ENCODE measurements at places on chromosomes 2 and 18.

DNA sequence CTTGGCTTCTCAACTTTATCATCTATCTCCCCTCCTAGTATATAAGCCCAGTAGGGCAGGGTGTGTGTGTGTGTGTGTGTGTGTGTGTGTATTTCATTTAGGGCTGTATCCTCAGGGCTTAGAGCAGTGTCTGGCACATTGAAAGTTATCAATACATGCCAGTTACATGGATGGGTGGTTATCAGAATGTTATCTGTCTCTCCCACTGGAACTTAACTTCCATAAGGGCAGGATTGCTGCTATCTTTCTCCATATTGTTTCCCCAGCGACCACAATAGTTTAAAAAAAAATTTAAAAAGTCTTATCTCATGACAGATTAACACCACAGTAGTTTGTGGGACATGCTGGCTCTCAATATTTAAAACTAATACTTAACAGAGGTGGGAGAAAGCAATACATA, 488.9 kb downstream of the PLCL1 start:
- no peak for DNase-seq

- no peak for DNase-seq
Measured at GRCh38 chr2:83072767-83073166, 1386.3 kb downstream of the SUCLG1 start.

- DNase-seq: no peak
Measured at GRCh38 chr2:163778045-163778781, 42.4 kb upstream of the FIGN start.

DNA sequence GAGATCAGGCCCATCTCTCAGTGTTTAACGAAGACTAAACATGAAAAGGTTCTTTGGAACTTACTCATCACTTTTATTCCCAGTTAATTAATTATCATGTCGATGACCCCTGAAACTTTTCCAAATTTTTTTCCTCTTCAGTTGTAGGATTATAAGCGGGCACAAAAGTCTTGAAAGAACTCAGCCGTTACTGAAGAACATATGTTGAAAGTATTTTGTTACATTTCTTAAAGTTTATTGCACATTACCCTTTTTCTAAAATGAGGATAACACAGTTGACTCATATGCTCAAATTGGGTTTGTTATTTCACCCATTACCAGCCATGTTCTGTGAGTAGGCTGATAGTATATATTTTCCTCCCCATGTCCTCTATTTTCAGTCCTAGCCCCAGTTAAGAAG, 75.9 kb upstream of the COL3A1 start:
- DNase-seq: no peak

- no peak for DNase-seq
Measured at GRCh38 chr2:178512484-178512883, 32.2 kb downstream of the PLEKHA3 start.

DNA sequence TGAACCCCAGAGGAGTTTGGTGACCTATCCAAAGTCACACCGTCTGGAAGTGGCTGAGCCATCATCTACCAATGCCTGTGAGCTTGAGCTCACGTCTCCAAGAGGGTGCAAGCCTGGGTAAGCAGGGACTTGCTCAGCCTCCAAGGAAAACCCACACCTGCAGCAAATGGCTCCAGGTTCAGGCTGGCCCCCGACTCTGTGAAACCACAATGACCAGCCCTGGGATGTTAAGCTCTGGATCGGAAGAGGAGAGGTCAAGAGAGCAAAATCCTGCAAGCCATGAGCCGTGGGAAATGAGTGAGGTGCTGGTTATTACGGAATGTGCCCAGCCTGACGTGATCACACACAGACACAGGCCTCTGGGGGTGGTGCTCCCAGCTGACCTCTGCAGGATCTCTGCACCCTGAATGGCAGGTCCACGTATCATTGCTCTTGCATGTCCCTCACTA, 94.1 kb upstream of the OTOS start:
- no peak for DNase-seq

Measured in stimulated activated CD8-positive, alpha-beta memory T cell treated with anti-CD3 and anti-CD28 coated beads, Interleukin-12 subunit alpha, Interleukin-12 subunit beta, amount 100 ng/mL, for 1 hour (primary cell).